Mesothelial cell of epicardium (in vitro differentiated cells): ENCODE measurements at places on chromosomes 3 and 15.
A peak's percentile ranks its signal among the peaks of the same experiment; 100 is the strongest.

GRCh38 chr3:193942516-193943055 is 193.4 kb upstream of the HES1 start:
- H3K36me3 ChIP-seq = no peaks in the 10 kb centered on the region
- no peak overlapping the region for H3K27ac ChIP-seq
- no peak for DNase-seq
- H3K27me3 ChIP-seq = peaks cover 3% of the 10 kb centered on the region

GRCh38 chr3:63818282-63819150 is 583 bp upstream of the C3orf49 start:
- peak; percentile 75 for DNase-seq
- H3K4me3 ChIP-seq = no peak overlapping the region

DNA sequence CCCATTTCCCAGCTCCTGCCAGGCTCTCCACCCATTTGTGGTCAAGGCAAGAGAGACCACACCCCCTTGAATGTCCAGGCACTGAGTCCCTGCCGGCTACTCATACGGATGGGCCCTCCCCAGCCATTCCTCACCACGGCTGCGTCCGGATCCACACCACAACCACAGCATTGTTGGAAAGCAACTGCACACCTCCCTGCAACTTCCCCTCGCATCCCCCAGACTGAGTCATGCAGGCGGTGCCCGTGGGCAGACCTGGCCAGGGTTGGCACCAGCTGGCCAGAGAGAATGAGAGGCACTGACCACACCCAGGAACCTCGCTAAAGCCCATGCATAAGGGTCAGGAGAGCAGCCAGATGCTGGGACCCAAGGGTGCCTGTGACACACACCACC is 30.5 kb downstream of the LOXL1 start:
- H3K4me1 ChIP-seq = peaks cover 8% of the 10 kb centered on the region
- no peak for DNase-seq
- peaks cover 5% of the 10 kb centered on the region for H3K27me3 ChIP-seq
- no peaks in the 10 kb centered on the region for H3K36me3 ChIP-seq

- H3K27ac ChIP-seq = peak overlapping the region; percentile 48
- DNase-seq = no peak
- no peak overlapping the region for H3K4me3 ChIP-seq
- H3K27me3 ChIP-seq = no peaks in the 10 kb centered on the region
- H3K4me1 ChIP-seq = peaks cover 10% of the 10 kb centered on the region
- peaks cover 2% of the 10 kb centered on the region for H3K36me3 ChIP-seq
Measured at GRCh38 chr3:177055605-177056571, 141.4 kb downstream of the TBL1XR1 start.

GRCh38 chr3:134857356-134857755 is 62.3 kb downstream of the EPHB1 start:
- H3K27me3 ChIP-seq = peaks cover 44% of the 10 kb centered on the region
- DNase-seq = no peak
- H3K4me1 ChIP-seq = no peaks in the 10 kb centered on the region
- H3K36me3 ChIP-seq = no peaks in the 10 kb centered on the region
- no peak overlapping the region for H3K27ac ChIP-seq
- H3K4me3 ChIP-seq = no peak overlapping the region

DNA sequence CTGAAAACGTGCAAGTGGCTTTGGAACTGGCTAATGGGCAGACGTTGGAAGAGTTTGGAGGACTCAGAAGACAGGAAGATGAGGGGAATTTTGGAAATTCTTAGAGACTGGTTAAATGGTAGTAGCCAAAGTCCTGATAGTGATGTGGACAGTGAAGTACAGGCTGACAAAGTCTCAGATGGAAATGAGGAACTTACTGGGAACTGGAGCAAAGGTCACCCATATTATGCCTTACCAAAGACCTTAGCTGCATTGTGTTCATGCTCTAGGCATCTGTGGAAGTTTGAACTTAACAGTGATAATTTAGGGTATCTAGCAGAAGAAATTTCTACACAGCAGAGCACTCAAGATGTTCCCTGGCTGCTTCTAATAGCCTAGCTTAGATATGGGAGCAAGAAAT is 28.6 kb upstream of the SERPINI2 start:
- no peak for DNase-seq
- no peaks in the 10 kb centered on the region for H3K4me1 ChIP-seq
- H3K27me3 ChIP-seq = no peaks in the 10 kb centered on the region
- no peak overlapping the region for H3K27ac ChIP-seq
- no peak overlapping the region for H3K4me3 ChIP-seq
- H3K36me3 ChIP-seq = no peaks in the 10 kb centered on the region

GRCh38 chr3:134258761-134259347 is 8.2 kb upstream of the RYK start:
- no peaks in the 10 kb centered on the region for H3K36me3 ChIP-seq
- no peak overlapping the region for H3K4me3 ChIP-seq
- H3K27me3 ChIP-seq = no peaks in the 10 kb centered on the region
- no peak overlapping the region for H3K27ac ChIP-seq
